D721Med (cell line): ENCODE measurements at places on chromosomes 13 and 19.

- no peak for DNase-seq
These were observed 70.7 kb upstream of the TSHZ3 start for GRCh38 chr19:31419871-31420445.

DNA sequence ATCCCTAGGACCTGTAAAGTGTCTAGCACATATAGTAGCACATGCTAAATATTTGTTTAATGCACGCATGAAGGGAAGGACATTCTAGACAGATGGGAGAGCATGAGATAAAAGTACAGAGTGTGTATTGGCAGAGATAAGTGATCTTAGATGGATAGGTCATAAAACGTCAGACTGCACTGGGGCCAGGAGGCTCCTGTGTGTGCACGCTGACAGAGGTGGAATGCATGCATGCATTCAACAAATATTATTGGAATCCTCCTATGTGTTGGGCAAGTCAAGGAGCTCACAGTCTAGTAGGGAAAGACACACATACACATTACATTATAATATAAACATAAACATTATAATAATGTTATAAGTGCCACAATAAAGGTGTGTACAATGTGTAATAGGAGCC, 73.3 kb downstream of the FGF9 start:
- no peak for DNase-seq

DNA sequence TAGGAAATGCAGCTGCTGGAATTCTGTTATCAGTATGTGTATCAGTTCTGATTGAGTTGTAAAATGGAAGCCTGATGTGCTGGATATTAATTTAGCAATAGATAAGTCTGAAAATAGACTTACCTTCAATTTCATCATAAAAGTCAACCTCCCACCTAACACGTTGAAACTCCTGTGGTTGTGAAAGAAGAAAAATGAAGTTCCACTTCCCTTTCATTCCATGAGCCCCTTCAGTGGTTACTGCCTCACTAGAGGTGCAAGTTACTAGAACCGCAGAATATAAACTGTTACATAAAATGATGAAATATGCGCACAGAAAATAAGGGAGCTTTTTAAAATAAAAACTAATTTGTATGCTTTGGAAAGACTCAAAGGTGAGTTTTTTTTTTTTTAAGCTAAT, 249.2 kb downstream of the SHISA2 start:
- no peak for DNase-seq

DNA sequence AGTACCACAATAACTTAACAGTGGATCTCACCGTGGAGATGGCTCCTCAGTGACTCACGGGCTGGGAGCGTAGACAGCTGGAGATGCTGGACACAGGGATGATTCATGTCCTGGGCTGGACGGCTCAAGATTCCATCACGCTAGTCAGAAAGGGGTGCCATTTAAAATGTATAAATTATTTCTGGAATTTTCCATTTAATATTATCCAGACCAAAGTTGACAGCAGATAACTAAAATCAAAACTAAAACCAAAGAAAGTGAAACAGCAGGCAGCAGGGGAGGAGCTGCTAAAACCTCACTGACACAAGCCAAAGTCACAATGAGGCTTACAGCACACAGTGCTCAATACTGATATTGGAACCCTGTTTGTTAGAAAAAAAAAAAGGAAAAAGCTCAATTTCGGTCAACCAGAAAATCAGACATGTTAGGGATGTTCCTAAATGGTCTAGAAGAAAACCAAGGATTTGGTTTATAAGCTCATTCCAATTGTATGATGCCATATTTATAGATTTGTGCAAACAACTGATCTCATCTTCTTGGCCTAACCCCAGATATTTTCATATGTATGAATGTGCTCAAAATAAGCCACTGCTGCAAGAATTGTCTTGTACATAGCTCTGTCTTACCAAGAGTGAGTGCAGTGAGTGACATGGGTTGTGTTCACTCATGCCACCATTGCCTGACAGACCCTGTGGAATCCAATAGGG, 111.8 kb downstream of the SACS start:
- no peak for DNase-seq

- DNase-seq: no peak
These were observed 76.6 kb downstream of the TNFSF11 start for GRCh38 chr13:42650506-42650905.

DNA sequence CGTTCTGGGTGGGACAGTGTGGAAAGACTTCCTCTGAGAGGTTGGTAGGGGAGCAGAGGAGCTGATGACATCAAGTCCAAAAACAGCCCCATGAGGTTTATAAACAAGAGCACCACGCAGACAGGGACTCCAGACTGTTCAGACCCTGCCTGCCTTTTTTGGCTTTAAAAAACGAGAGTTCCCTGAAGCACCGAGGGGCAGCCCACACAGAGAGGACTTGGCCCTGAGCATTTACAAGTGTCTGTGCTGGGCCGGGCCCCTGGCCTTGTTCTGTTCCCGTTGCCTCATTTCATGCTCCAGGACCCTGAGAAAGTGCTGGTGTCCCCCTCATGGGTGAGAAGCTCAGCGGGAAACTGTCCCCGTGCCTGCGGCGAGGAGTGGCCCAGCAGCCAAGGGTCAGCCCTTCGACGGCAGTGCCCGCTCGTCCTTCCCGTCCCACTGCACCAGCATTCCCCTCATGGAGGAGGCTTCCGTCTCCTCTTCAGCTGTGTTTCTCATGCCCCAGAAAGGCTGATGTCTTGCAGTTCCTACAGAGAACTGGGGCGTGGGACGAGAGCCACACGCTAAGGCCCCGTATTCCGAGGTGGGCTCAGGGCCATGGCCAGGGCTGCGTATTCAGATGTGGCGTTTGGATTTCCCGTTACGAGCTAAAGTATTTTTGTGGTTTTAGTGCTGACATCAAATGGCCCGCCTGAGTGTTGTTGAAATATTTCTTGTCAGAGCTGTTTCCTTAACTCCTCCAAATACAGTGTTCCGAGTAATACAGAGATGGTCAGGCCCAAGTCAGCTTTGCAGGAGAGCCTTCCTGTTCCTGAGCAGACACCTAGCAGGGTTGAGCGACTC, 93.5 kb downstream of the ATP11A start:
- DNase-seq: no peak

DNA sequence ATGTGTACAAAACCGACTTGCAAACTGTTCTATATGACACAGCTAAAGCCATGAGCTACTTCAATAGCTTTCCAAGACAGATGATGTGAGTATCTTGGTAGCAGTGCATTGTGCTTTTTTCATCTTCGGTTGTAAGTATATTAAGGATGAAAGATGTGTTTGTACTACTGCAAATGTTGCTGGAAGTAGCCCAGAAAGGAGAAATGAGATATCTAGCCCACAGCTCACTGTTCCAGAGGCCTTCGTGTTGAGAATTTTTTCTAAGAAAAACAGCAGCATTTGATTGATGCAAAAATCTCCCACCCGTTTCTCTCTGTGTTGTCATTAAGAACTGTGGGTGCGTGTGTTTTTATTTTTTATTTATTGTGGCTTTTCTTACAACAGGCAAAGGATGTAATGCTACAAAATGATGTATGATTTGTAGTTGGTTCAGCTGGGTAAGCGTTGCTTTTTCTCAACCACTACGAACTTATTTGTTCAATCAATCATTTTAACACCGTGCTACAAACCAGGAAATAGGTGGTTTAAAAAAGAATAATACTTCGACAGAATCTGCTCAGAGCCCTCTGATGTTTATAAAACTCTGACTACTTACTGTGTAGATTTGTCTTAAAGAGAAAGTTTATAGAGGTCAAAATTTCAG, 41.6 kb upstream of the RFC3 start:
- no peak for DNase-seq

DNA sequence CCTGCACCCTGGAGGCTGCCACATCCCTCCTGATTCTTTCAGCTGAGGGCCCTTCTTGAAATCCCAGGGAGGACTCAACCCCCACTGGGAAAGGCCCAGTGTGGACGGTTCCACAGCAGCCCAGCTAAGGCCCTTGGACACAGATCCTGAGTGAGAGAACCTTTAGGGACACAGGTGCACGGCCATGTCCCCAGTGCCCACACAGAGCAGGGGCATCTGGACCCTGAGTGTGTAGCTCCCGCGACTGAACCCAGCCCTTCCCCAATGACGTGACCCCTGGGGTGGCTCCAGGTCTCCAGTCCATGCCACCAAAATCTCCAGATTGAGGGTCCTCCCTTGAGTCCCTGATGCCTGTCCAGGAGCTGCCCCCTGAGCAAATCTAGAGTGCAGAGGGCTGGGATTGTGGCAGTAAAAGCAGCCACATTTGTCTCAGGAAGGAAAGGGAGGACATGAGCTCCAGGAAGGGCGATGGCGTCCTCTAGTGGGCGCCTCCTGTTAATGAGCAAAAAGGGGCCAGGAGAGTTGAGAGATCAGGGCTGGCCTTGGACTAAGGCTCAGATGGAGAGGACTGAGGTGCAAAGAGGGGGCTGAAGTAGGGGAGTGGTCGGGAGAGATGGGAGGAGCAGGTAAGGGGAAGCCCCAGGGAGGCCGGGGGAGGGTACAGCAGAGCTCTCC, 6.9 kb upstream of the CEACAM5 start:
- DNase-seq: no peak

- DNase-seq: no peak
These were observed 154.8 kb downstream of the TBC1D4 start for GRCh38 chr13:75327135-75327510.

- DNase-seq: no peak
These were observed 38.8 kb downstream of the MYO9B start for GRCh38 chr19:17114414-17114831.

GRCh38 chr19:58558066-58558622, at the start of gene UBE2M:
Gene UBE2M, minus strand, starts transcription at chr19:58558611. Its CDS starts 230 bp downstream, at chr19:58558381.
- DNase-seq: no peak

- no peak for DNase-seq
These were observed 128.4 kb downstream of the DPF1 start for GRCh38 chr19:38095411-38096308.

DNA sequence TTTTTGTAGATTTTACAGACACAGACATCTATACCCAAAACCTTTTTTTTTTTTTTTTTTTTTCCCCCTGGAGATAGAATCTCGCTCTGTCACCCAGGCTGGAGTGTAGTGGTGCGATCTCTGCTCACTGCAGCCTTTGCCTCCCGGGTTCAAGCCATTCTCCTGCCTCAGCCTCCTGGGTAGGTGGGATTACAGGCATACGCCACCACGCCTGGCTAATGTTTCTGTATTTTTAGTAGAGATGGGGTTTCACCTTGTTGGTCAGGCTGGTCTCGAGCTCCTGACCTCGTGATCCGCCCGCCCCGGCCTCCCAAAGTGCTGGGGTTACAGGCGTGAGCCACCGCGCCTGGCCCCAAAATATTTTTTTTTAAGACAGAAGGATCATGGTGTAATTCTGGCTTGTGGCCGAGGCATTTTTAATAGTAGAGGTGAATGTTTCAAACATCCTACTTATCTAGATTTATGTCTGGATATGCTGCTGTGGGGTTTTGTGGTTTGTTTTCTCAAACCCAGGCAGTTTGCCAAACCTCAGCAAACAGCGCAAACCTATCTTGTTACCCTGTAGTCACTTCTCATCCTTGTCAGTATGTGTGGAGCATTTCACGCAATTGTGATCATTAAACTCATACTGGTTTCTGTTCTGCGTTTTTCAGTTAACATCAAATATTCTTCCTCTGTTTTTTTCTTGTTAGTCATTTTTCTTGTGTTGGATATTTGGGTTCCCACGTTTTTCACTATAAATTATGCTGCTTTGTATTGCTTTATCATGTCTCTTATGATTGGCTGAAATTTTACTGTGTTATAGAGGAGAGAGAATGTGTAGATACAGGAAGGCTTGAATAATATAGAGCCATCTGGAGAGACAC, 36.2 kb upstream of the GARRE1 start:
- DNase-seq: no peak

DNA sequence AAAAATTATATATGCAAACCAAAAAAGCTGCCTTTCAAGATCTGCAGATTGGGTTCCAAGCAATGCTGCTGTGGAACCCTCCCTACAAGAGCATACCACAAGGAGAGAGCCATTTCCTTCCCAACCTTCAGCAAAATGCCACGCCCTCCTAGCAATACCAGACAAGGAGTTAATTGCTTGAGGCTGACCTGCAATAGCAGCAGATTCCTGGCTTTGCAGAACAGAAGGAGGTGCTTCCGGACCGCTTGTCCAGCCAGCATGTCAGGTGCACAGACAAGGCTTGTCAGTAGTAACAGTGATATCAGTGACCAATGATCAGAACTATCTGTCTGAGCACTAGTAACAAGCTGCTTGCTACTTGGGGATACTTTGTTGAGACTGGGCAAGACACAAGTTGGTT, 301.6 kb downstream of the FGF14 start:
- DNase-seq: no peak

GRCh38 chr13:24906268-24906667, 142.3 kb downstream of the RNF17 start:
- no peak for DNase-seq

- no peak for DNase-seq
These were observed 42.3 kb upstream of the GJB6 start for GRCh38 chr13:20274466-20274865.

DNA sequence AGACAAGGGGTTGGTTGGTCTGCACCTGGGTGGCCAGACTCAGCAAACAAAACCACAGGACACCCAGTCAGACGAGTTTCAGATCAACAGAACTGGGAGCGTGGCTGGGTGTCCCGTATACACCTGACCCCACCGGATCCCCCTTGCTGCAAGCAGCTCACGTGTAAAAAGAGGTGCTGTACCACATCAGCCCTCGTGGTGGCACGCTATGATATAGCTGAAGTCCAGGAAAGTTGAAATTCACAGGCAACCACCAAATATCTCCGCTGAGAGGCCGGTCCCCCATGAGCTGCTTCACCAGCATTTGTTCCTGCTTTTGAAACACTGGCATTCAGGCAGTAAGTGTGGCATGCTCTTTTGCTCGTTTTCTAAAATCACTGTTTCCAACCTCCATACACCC, 92.3 kb downstream of the TUBA3C start:
- DNase-seq: no peak

DNA sequence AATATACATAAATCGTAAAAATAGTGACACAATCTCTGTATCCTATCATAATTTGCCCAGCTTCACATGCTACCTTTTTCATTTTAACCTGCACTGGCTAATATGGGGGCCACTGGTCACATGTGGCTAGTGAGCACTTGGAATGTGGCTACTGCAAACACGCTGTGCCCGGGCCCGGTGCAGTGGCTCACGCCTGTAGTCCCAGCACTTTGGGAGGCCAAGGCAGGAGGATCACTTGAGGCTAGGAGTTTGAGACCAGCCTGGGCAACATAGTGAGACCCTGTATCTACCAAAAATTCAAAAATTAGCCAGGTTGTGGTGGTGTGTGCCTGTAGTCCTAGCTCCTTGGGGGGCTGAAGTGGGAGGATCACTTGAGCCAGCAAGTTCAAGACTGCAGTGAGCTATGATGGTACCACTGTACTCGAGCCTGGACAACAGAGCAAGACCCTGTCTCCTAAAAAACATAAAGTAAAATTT, 1.5 kb upstream of the N4BP2L1 start:
- DNase-seq: no peak

- no peak for DNase-seq
These were observed 30.7 kb upstream of the CSNK1A1L start for GRCh38 chr13:37136187-37136586.

GRCh38 chr13:26220575-26220974, 1.5 kb downstream of the RNF6 start:
- no peak for DNase-seq

GRCh38 chr19:33407140-33407551, 33.6 kb downstream of the CEBPG start:
- DNase-seq: no peak

- DNase-seq: no peak
These were observed 657.4 kb upstream of the ATXN8OS start for GRCh38 chr13:69450245-69450644.

GRCh38 chr19:7159105-7159933, 89.8 kb downstream of the ZNF557 start:
- no peak for DNase-seq
